Vein endothelial cell (primary cell): ENCODE measurements at places on chromosomes 12 and 14. TPM values are rescaled to one million over a fixed set of nuclear protein-coding genes. Genes with fewer than 3 reads are reported as not detected.

The RESF1 gene
- 109 TPM in 2 replicates for total RNA-seq

The RILPL2 gene
- total RNA-seq, result 3.4 and 3.6 TPM in 2 replicates

The NINJ2 gene
- 0.38 and 1.6 TPM in 2 replicates for total RNA-seq

The SIX4 gene
- 4.5 and 6.9 TPM in 2 replicates for total RNA-seq

The RNFT2 gene
- total RNA-seq, result 1.3 and 2.7 TPM in 2 replicates

The USP44 gene
- 0.96 and 2.0 TPM in 2 replicates for total RNA-seq

The DAO gene
- total RNA-seq, result not detected in 2 replicates

The OR4E1 gene
- not detected in 2 replicates for total RNA-seq

The KCNC2 gene
- not detected in 2 replicates for total RNA-seq

The RND1 gene
- total RNA-seq, result 3.9 TPM in 2 replicates

The LTB4R2 gene
- 6.5 and 10.6 TPM in 2 replicates for total RNA-seq

The PRPH gene
- not detected in 2 replicates for total RNA-seq

The PLCZ1 gene
- 0.38 TPM in 1 of 2 replicates, not detected in the other for total RNA-seq

The CMKLR1 gene
- under 0.01 and 0.10 TPM in 2 replicates for total RNA-seq

The TAS2R30 gene
- 5.6 and 6.5 TPM in 2 replicates for total RNA-seq

The IL31 gene
- total RNA-seq, result not detected in 2 replicates

The SAMD15 gene
- 0.98 and 1.6 TPM in 2 replicates for total RNA-seq

The SERPINA5 gene
- total RNA-seq, result 0.19 and 0.98 TPM in 2 replicates

The RTN1 gene
- 0.10 and 0.33 TPM in 2 replicates for total RNA-seq

The LRRK2 gene
- 0.33 and 2.0 TPM in 2 replicates for total RNA-seq

The CLEC4D gene
- total RNA-seq, result not detected in 2 replicates
